ENCODE measurements at places on chromosomes 1 and 21. TPM values are rescaled to one million over a fixed set of nuclear protein-coding genes. Genes with fewer than 3 reads are reported as not detected.

DNA sequence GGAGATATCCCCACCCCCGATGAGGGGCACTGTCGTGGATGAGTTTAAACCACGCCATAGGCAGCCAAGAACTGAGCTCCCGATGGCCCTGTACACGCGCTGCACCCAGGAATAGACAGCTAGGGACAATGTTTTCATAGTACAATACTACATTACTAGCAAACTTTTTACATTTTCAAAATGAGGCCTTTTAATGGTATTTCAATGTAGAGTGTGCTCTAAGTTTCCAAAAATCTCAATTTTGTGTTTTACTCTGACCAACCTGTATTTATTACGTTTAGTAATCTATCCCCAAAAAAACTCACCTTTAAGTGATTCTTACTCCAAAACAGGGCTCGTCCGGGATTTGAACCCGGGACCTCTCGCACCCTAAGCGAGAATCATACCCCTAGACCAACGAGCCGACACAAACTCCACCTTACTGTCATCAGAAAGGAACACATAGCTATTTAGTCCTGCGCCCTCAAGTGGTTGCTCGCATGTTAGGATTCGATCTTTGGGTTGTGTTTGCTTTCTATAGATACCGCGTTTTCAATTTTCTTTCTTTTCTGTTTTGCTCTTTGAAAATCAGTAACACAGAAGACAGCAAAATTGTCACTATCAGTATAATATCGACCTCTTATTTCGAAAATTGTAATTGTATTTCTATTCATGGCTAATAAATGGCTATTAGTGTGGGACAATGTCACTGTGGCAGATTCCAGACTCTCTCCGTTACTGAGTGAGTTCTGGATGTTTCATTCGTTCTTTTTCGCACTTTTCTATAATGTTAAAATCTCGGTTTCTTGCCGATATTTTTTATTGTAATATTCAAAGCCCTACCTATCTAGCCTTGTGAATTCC, 6.4 kb upstream of the MPZL1 start:
- peak; percentile 93 for DNase-seq

Gene BEST4
- total RNA-seq, result not detected

Gene UMODL1
- not detected for total RNA-seq

DNA sequence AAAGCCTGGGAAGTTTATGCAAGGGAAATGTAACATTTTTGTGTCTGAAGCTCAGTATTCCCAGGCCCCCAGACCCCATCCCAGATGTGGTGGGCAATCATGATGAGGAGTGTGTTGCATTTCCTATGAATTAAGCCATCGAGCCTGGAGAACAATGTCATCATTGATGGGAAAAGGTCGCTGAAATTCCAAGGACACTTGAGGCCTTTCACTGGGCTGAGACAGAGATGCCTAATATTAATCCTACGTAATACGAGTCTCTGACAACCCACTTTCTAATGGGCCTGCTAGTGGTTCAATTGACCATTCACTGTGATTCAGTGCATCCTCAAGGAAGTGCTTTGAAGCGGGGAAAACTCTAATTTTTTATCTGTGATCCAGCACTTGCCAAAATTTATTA, 291.6 kb downstream of the PLPP3 start:
- no peak for DNase-seq

Gene TNFRSF9
- 0.16 TPM for total RNA-seq

Gene KIRREL1
- total RNA-seq, result 48.6 TPM

Gene PTPN22
- 2.3 TPM for total RNA-seq

Measured in urinary bladder (tissue), 4 donors.